ENCODE measurements at places on chromosomes 11 and 22.

DNA sequence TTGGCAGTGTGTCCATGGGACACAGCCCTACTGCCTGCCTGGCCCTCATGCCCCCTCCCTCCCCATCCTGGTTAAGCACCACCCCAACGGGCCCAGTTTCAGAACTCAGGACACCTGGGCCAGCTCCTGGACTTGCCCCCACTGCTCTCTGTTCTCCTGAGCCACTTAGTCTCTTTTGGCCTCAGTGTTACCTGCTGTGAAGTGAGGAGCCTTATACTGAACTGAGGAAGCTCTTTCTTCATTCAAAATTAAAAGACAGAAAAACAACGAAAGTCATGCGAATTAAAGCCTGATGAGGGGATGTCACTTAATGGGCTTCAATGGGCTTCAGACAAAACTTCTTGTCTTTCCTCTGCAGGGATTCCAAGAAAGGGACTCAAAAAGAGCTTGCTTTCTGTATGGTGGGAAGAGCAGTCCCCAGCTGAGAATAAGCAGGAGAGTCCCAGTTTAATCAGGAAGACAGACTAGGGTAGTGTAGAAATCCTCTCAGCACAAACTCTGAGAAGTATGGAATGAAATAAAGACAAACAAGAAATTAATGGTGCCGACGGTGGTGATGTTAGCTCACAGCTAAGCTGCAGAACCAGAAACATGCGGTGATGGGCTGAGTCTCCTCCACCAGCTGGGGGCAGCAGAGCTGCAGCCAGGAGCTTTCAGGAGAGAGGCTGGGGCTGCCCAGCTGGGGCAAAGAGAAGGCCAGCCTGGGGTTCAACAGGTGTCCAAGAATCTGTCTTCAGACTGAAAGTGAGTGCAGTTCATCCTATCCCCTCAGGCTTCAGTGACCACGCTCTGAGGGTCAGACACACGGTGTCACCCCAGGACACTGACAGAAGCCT, 101.0 kb downstream of the GGTLC2 start:
- no peak for DNase-seq

DNA sequence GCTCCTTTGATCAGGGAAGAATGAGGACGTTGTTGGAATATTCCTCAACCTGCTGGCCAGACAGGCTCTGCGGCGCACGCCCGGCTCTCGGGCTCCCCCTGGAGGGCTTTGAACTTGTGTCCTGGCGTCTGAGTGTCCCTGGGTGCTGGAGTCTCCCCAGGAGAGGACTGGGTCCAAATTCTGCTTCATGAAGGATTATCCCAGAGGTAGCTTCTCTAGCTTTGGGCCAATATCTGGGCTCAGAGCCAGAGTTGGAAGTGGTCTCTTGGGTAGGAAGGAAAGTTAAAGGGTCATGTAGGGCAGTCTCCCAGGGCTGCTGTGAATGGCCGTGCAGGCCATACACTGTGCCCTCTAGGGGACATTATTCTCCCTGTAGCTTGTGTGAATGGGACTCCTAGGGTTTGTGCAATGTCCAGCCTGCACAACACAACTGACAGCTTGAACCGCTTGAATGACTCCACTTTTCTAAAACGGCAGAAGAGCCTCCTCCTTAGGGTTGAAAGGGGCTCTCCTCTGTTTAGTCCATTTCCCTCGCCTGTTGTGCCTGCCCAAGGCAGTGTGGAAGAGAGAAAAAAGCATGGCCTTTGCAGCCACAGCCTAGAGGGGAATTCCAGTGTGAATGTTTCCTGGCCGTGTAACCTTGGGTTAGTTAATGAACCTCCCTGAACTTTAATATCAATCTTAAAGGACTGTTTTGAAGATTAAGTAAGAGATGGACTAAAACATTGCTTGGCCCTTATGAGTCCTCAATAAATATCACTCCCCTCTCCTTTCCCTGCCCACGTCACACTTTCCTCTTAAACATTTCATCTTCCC, 111.2 kb upstream of the THY1 start:
- DNase-seq: peak; percentile 25

DNA sequence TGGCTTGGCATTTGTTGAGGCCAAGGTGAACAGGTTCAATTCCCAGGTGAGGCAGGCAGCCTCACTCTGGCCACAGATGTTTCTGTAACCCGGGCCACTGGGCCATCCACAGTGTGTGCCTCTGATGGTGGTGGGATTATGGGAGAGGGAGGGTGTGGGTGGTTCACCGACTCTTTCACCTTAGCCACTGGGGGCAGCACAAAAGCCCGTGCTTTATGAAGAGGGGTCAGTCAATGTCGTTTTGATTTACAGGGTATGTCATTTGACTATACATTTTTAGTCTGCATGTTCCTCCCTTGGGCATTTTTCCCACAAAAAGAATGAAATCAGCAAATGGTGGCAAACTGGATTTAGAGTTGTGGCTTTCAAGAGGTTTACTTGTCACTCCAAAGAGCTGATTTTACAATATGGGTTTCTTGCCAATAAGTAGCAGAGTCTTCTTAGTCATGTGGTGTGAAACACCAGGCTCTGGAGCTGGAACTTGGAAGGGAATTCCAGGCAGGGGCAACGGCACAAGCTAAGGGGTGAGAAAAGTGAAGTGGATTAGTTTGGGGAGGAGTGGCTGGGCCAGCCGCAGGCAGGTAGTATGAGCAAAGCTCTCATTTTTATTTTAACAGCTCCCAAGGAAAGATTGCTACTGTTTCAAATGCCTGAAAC, 217.8 kb upstream of the ZBED5 start:
- no peak for DNase-seq

DNA sequence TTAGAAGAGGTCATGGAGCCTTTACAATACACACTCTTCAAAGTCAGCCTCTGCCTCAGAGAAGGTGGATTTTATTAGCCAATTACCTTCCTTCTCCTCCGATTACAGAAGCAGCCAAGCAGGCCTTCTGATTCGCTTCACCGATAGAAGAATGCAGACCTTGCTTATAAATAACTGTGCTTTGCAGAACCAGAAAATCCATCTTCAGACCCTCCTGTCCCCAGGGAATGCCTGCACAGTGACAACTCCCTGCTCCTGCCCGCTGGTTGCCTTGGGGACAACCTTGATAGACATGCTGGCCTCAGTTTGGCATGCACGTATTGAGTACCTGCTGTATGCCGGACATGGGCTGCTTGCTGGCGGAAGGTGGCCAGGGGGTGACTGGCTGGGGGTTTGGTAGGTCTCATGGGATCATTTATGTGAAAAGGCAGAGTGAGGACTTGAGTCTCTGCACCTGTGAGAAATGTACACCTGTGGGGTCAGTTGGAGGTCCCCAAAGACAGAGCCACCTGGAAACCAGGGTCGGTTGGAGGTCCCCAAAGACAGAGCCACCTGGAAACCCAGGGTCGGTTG, 1238.7 kb downstream of the BRD1 start:
- DNase-seq: no peak

- DNase-seq: peak; percentile 81
Observed at GRCh38 chr11:66080055-66080817, 10.2 kb downstream of the PACS1 start.

DNA sequence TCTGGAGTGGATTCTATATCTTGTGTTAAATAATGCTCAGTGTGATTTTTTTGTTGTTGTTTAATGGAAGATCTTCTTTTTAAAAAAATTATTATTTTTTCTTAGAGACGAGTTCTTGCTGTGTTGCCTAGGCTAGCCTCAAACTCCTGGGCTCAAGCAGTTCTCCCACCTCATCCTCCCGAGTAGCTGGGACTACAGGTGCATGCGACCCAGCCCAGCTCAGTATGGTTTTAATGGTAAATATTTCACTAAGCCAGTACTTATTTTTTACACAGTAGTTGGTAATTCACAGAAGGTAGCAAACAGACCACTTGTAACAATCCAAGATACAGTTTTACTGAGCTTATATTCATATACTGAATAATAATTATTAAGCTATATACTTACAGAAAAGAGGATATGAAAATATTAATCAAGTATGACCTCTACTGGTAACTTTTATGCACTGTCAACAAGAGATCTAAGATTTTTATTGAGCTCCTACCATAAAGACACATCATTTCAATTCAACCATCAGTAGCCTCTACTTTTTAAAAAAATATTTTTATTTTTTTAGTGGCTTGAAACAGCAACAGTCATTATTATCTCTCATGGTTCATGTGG, 6.1 kb upstream of the CD59 start:
- no peak for DNase-seq

DNA sequence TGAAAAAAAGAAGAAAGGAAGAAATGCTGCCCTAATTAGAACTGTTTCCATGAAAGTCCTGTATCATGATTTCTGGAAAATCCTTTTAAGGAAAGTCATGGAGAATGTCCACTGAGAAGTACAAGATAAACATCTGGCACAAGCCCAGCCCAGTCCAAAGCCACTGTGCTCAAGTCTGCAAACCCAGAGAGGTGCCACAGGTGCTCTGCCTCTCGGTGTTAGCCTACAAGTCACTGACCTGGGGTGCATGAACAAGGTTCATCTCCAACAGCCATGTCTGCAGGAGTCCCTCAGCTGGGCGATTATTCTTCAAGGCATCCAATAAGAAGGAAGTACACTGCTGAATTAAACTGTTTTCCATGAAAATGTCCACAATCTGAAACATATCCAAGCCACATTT, 51.1 kb upstream of the SLC25A1 start:
- no peak for DNase-seq

GRCh38 chr11:105132716-105133511, 6.7 kb downstream of the CARD18 start:
- peak; percentile 24 for DNase-seq

DNA sequence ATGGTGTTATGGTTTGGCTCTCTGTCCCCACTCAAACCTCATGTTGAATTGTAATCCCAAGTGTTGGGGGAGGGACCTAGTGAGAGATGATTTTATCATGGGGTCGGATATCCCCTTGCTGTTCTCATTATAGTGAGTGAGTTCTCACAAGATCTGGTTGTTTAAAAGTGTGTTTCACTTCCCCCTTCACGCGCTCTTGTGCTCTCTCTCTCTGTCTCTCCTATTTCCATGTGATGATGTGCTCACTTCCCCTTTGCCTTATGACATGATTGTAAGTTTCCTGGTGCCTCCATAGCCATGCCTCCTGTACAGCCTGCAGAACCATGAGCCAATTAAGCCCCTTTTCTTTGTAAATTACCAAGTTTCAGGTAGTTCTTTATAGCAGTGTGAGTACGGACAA, 765.1 kb downstream of the KCNA4 start:
- no peak for DNase-seq

DNA sequence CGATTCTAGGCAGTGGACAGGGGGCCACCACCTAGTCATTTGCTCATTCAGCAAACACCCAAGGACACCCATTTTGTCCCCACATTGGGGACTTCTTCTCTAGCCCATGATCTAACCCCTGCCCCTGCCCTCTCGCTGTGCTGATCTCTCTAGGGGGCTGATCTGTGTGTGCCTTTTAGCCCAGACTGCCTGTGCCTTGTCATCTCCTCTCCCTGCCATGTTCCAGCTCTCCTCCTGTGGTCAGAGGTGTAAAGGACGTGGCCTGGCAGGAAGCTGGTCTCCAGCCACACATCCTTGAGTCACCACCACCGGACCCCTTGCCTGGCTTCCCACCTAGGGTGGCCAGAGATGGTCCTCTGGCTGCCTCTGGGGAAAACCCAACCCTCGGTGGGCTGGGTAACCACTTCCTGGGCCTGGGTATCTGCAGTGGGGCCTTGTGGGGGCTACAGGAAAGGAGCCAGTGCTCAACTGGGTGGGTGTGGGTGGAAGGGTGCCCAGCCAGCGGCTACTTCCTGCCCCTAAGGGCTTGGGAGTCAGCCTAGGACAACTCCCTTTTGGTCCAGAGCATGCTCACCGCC, 1.3 kb downstream of the CTSW start:
- no peak for DNase-seq

DNA sequence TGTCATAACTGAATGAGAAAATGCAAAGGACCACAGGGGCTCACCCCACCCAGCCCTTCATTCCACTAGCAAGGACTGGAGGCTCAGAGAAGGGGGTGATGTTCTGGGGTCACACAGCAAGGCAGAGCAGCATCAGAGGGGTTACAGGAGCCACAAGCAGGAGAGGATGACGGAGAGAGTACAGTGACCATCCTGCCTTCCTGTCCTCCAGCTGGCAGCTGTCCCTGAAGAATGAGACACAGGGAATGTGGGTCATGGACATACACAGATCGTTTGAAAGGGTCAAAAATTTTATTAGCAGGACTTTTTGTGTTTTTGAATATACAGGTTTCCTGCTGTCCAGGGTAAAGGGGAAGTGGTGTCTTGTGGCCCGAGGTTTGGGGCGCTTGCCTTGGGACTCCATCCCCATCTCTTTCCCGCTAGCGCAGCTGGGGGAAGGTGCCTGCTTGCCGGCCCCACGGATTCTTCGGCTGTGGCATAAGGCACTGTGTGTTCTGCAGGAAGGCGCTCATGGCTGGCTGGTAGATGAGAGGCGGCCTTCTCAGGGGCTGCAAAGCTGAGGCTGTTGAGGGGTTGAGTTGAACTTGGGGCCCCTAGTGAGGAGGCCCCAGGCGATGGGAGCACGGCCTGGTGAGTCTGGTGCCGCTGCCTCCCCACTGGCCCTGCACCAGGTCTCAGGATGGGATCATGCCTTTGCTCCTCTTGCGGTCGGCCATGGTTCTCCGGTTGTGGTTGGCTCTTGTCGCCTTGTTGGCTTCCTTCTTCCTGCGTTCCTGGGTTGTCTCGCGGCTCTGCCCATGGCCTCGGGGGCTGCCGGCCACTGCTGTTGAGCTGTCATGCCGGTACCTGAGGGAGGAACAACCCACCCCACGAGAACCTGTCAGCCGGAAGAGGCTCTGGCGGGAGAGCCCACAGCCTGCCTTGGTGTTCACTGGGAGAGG, 21.4 kb downstream of the UQCR10 start:
- no peak for DNase-seq
